T-helper 17 cell (primary cell): ENCODE measurements at places on chromosomes 16 and 17.

DNA sequence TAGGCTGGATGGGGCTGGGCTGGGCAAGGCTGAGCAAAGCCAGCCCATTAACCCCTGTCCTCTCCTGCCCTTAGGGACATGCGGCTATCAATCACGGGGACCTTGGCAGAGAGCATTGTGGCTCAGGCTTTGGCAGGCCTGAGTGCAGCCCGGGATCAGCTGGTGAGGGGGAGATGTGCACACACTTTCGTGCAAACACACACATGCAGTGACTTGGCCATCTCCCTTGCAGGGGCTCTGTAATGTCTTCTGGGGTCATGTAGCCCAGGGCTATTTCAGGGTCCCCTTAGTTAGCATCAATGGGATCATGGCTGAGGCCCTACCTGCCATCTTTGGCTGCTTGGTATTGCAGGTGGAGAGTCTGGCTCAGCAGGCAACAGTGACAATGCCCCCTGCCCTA lies 6.9 kb downstream of the CARMIL2 start:
- DNase-seq, result no peak

GRCh38 chr17:68849673-68850610 lies 105.2 kb downstream of the ABCA8 start:
- no peak for DNase-seq

DNA sequence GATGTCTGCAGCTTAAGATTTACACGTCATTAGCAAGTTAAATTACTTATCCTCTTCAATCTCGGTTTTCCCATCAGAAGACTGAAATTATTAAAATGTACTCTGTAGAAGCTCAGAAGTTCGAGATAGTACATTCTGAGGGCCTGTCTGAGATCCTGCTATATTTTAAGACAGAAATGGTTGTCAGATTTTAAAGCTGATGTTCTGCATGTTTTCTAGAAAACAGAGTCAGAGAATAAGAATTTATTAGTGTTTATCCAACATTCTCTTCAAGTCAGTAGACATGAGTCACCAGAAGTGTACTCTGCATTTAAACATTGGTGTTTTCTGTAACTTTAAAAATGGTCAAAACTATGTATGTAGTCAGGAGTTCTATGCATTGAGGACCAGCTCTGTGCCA lies 155.2 kb upstream of the MYOCD start:
- no peak for DNase-seq

DNA sequence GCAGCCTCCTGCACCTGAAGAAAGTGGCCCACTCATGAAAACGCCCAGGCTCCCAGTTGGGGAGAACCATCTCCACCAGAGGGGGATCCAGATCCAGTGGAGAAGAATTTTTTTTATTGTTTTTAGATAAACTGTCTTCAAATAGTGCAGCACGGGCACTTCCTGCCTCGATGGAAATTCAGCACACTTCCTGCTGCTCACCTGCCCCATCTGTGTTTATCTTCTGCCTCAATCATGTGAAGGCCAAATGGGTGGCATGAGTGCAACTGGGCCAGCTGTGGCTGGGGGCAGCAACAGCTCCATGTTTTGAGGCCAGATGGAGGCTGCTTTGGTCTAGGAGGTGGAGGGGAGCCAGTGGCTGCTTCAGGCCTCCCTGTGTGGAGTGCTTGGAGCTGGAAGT lies 75.9 kb upstream of the WSB1 start:
- no peak for DNase-seq

GRCh38 chr17:15457723-15458094 lies 9.7 kb downstream of the CDRT4 start:
- no peak for DNase-seq

DNA sequence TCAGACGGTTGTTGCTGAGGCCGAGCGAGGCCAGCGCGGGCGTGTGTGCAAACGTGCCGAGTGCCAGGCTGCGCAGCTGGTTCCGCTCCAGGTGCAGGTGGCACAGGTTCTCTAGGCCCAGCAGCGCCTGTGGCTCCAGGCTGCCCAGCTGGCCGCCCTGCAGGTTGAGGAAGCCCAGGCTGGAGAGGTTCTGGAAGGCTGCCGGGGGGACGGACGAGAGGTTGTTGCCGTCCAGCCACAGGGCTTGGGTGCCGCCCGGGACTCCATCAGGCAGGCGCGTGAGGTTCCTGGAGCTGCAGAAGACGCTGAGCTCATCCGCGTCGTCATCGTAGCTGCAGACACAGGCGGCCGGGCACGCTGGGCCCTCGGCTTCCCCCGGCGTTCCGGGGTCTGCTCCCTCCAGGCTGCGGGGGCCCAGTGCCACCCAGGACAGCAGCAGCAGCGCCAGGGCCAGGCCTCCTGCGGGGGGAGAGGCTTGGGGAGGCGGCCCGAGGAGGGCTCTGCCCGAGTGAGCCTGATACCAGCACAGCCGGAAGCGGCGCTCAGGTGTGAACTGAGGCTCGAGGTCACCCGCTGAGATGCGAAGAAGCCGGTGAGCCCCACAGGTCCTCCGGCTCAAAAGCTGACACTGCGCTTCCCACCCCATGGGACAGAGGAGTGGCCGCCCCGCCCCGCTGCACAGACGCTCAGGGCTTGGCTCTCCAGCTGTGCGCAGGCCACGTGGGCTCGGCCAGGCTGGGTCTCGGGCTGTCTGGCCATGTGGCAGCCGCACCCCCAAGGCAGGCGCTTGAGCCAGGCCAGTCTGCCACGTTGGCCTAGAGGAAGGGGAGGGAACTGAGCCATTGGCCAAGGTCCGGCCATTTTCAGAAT lies 1.3 kb downstream of the IGFALS start:
- DNase-seq, result no peak

- no peak for DNase-seq
Observed at GRCh38 chr17:81961087-81961511, at the start of gene NOTUM. Gene NOTUM (minus strand): TSS chr17:81961187. CDS start chr17:81960909, 278 bp downstream.

DNA sequence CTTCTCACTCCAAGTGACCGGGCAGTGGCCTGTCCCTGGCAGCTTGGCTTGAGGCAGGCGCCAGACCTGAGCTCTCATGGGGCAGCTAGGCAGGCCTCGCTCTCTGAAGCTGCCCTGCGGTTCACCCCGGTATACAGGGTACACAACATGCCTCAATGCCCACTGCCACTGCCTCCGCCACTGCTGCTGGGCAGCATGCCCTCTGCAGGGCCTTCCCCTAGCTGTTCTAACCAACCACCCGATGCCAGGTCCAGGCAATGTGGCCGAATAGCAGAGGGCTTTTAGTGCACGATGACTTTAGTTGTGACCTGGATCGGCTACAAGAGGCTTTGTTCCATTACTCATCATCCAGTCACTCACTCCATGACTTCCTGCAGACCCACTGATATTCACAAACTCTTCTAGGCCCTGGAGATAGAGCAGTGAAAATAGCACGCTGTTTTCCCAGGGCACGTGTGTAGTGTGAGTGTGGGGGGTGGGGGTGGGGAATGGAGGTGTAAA lies 19.7 kb downstream of the CDC42EP4 start:
- DNase-seq, result no peak

GRCh38 chr16:23650674-23651416 lies 9.6 kb downstream of the DCTN5 start:
- DNase-seq, result no peak

- DNase-seq, result peak; percentile 5
Observed at GRCh38 chr16:27515874-27516353, 33.8 kb downstream of the GTF3C1 start.

- no peak for DNase-seq
Observed at GRCh38 chr17:75683583-75683982, 16.4 kb downstream of the SAP30BP start.

DNA sequence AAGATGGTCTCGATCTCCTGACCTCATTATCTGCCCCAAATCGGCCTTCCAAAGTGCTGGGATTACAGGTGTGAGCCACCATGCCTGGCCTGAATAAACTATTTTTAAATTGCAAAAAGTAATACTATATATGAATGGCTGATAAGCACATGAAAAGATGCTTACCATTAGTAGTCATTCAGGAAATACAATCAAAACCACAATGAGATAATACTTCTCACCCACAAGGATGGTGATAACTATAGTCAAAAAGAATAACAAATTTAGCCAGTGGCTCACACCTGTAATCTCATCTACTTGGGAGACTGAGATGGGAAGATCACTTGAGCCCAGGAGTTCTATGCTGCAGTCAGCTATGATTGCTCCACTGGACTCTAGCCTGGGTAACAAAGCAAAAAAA lies 2.4 kb upstream of the TACO1 start:
- DNase-seq, result no peak

- DNase-seq, result no peak
Observed at GRCh38 chr17:63387656-63388340, 58.3 kb downstream of the CYB561 start.

DNA sequence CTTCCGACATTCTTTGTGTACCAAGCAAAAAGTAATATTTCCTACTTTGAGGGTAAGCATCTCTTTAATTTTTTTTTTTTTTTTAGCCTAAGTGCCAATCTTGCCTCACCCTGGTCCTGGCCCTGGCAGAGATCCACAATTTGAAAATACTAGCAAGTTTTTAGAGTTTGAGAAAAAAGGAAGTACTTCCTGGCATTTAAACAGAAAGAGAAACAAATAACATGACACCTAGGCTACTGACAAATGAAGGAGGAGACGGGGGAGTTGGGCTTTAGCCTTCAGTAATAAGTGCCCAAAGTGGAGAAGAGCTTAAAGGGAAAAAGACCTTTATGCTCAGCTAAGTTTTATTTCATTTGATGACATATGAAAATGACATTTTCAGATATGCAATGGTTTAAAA lies 92.8 kb downstream of the HS3ST3A1 start:
- DNase-seq, result no peak

GRCh38 chr17:77437017-77437416 lies 296.2 kb downstream of the SEC14L1 start:
- DNase-seq, result no peak

- no peak for DNase-seq
Observed at GRCh38 chr16:78005881-78006280, 16.5 kb upstream of the CLEC3A start.

- DNase-seq, result no peak
Observed at GRCh38 chr17:6487251-6488007, 43.2 kb downstream of the PIMREG start.

- DNase-seq, result no peak
Observed at GRCh38 chr17:8552577-8553320, 77.8 kb downstream of the MYH10 start.

- peak; percentile 47 for DNase-seq
Observed at GRCh38 chr17:42819939-42820535, 4.0 kb downstream of the BECN1 start.

- DNase-seq, result no peak
Observed at GRCh38 chr17:40417258-40417608, 463 bp downstream of the TOP2A start.

DNA sequence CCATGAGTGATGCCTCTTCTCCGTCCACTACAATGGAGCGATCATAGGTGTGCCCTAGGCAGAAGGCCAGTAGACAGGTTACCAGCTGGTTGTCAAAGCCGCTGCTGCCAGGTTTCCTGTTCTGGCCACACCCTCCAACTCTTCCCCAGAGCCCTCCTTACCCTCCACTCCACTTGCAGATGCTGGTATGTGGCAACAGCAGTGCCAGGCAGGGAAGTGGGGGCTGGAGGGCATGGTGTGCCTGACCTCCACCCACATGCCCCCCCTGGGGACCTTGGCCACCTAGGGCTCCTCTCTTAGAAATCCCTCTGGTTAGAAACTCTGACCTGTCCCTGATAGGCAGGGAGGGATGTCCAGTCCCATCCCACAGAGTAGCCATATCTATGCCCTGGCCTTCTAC lies 1.5 kb downstream of the RRAD start:
- DNase-seq, result no peak

DNA sequence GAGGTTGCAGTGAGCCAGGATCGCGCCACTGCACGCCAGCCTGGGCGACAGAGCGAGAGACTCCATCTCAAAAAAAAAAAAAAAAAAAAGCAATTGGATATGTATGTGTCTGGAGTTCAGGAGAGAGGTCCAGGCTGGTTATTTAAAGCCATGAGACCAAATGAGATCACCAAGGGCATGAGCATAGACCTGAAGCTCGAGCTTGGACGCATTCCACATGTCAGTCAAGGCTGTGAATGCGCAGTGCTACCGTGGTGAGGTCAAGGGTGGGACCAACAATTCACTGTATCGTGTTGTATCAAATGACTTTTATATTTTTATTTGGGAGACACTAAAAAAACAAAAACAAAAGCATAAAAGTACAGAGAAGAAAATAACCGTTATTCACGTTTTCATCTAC lies 29.1 kb upstream of the SPNS2 start:
- no peak for DNase-seq

DNA sequence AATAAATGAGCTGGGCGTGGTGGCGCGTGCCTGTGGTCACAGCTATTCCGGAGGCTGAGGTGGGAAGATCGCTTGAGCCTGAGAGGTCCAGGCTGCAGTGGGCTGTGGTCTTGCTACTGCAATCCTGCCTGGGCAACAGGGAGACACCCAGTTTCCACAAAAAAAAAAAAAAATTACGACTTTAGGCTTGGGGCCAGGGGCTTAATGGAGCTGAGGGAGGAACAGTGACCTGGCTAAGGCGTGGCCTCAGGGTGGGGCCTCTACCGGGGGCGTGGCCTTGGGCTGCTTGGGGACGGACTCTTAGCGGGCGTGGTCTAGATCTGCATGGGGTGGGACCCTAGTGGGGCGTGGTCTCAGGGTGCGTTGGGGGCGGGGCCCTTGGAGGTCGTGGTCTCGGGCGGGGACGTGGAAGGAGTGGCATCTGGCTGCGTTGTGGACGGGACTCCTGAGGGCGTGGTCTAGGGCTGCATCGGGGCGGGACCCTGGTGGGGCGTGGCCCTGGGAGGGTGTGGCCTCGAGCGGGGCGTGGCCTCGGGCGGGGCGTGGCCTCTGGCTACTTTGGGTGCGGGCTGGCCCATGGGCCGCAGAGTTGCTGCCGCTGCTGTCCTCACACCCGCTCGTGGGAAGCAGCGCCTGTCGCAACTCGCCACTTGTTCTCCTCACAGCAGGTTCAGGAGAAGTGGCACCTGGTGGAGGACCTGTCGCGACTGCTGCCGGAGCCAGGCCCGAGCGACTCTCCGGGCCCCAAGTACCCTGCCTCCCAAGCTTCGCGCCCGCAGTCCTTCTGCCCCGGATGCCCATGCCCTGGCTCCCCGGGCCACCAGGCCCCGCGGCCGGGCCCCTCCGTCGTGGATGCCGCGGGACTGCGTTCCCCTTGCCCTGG lies 5.8 kb upstream of the C17orf99 start:
- DNase-seq, result peak; percentile 95

GRCh38 chr16:73037331-73037745 lies 10.6 kb downstream of the ZFHX3 start:
- no peak for DNase-seq
